ENCODE measurements at places on chromosomes 11 and 22.

DNA sequence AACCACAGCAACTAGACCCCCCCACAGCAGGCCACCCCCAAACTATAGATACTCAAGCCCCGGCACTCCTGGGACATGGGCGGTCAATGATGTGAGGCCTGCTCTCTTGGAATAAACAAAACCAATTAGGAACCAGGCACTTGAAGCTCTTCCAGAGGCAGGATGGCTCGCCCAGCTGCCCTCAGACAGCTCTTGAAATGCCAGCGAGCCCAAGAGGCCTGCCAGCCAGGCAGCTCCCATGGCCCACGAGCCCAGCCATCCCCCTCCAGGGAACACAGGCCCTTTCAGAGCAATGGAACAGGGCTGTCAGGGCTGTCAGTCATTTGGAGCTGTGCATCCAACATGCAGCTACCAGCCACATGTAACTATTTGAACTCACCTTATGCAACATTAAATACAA lies 34.0 kb upstream of the TFIP11 start:
- DNase-seq, result no peak

GRCh38 chr22:46783721-46784120 lies 21.3 kb downstream of the TBC1D22A start:
- no peak for DNase-seq

DNA sequence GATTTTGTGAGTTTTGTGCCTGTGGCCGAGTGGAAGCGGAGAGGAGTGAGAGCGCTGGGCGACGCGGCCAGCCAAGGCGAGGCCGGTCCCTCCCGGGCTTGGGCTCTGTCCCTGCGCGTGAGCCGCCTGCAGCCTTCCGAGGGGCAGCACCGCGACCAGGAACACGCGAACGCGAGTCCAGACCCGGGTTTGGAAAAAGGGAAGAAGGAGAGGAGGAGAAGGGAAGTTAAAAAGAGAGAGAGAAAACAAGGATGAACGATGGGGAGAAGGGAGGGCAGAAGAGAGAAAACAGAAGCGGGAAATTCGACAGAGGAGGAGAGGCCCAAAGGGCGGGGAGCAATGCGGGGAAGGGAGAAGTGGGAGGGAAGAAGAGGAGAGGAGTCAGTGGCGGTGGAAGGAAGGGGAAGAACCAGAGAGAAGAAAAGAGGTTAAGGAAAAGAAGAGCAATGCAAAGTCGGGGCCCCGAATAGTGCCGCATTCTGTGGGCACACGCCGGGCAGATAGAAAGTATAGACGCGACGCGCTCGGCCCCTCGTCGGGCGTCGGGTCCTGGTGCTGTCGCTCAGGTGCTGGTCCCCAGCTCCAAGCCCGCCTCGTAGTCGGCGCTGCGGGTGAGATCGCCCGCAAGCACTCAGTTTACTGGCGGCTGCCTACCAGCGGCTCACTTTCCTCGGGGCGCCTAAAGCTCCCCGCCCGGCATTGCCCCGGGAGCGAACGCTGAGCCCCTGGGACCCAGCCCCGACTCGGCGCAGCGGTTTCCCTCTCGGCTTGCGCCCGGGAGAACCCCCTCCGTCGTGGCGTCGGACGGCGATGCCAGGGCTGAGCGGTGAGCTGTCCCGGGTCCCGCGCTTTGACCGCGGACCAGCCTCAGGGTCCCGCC lies 2.8 kb upstream of the BARX2 start:
- peak; percentile 22 for DNase-seq

- DNase-seq, result no peak
Observed at GRCh38 chr11:125842321-125842948, 9.3 kb downstream of the PATE4 start.

- DNase-seq, result no peak
Observed at GRCh38 chr22:27982630-27983180, 63.6 kb upstream of the PITPNB start.

DNA sequence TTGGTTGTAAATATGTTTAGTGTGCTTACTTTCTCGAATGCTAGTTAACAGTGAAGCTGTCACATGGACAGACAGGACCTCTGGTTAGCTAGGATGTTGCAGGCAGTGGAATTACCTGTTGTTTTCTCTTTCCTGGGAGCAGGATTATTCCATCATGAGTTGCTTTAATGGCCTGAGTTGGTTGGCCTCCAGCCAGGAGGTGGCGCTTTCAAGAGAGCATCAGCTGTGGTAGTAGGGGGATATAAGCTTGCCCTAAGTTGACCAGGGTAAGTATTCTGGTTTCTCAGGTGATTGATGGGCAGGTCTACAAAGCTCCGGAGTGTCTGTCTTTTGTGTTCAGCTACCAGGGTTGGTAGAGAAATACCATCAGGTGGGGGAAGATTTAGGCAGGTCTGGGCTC lies 43.5 kb downstream of the NELL1 start:
- no peak for DNase-seq

DNA sequence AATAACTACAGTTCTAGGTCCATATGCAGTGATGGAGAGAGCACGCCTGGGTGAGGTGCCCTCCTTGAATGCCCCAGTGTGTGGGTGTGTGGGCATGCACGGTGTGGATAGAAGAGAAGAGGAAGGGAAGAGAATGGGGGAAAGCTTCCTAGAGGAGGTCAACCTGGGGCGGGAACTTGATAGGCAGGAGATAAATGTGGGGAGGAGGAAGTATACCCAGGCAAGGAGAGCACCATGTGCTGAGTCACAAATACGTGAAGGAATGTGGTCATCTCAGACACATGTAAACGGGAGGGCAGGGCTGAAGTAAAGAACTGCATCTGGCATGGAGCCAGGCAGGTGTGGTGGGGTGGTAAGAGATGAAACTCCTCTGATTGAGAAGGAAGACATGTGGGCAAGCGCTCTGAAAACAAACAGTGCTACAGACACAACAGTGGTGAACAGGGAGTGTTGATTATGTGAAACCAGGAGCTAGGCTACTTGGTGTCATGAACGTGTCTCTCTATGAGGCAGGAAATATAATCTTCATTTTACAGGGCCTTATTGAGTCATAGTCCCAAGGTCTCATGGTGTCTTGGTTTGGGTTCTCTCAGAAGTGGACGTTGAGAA lies 61.5 kb upstream of the EED start:
- no peak for DNase-seq

GRCh38 chr11:3109921-3110706 lies 52.9 kb upstream of the CARS1 start:
- DNase-seq, result peak; percentile 87

- no peak for DNase-seq
Observed at GRCh38 chr22:21032037-21032867, at the start of gene SLC7A4. Gene SLC7A4 (minus strand): TSS chr22:21032561. CDS start chr22:21031812, 749 bp downstream.

- DNase-seq, result no peak
Observed at GRCh38 chr11:106152824-106153223, 75.4 kb downstream of the AASDHPPT start.

DNA sequence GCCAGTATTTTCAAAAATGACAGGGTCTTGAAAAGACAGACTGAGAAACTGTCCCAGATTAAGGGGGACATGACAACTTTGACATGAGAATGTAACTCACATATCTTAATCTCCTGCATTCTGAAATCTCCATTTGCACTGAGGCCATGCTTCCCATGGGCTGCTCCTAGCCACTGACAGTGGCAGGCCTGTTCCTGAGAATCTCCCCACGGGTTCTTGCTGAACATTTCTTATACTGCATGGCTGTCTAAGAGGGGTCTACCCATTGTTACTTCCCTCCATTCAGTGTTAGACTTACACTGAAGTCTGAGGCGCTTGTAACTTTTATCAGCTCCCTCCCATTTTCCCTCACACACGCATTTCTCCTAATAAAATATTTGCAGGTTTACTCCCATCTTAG lies 1.5 kb downstream of the CEP295 start:
- no peak for DNase-seq

DNA sequence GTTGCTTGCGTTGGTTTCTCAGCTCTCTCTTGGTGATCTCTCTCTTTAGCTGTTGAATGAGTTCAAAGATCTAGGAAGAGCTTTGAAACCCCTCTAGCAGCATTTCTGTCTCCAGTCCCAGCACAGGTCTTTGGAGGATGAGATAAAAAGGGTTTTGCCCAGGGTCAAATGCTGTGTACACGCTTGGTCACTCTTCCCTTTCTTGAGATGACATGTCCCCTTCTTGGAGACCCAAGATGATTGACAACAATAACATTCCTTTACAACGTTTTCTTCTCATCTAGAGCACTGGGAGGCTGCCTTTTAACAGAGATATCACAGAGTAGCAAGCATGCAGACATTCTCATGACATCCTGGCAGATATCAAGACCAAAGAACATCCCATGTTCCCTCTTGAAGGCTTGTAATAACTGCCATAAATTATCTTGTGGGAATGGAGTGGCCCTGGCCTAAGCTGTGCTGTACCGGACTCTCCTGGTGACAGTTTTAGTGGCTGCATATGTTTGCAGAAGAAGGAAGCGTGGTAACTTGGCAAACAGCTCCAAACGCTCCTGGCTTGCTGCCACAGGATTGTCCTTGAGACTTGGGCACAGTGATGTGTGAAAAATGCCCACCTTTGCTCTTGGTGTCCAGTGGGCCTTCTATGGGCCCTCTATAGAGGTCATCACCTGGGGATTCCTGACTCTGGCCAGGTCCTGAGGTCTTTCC lies 107.8 kb downstream of the PTPRJ start:
- no peak for DNase-seq

DNA sequence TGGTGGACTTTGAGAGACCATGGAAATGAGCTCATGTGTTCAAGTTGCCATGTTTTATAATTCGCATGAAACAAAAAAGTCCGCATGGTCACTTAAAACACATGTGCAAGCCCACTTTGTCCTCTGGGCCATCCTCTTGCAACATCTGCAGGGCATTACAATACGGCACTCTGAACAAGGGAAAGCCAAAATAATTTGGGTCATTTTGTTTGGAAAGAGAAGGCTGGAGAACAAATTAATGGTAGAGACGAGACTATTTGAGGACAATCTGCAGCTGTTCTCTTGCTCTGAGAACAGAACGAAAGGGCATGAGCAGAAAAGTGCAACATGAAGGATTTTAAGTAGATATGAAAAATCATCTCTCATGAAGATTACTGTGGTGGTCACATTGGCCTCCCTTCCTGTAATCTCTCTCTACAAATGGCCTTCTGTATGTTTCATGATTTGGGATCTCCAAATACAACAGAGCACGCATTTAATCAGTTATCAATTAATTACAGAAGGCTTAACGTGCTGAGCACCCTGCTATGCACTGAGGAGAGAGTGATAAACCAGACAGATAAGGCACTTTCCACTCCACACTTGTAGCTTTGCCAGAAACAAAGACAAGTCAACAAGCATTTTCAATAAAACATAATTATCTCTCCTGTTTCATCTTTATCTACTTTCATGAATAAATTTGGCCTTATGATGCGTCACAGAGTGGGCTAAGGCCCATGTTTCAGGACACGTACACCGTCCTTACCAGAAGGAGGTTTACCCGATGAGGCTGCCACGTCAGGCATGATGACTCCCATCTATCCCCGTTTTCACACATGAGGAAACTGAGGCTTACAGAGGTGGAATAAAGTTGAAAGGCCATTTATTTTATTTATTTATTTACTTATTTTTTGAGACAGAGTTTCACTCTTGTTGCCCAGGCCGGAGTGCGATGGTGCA lies 384.1 kb downstream of the LARGE1 start:
- no peak for DNase-seq

DNA sequence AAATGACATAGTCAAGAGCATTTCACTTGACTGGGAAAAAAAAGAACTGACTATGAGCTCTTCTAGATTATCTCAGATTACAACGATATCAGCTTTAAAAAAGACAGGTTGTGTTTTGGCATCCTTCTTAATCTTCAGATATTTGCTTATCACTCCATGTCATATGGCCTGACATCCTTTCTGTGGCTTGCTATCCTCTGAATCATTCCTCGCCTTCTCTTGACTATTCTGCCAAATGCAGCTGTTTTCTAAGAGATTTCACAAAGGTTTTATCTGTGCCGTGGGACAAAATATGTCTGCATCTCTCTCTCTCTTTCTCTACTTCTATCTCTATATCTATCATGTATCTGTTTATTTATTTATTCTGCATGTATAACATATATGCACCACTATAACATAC lies 746.1 kb downstream of the CNTN5 start:
- DNase-seq, result no peak

DNA sequence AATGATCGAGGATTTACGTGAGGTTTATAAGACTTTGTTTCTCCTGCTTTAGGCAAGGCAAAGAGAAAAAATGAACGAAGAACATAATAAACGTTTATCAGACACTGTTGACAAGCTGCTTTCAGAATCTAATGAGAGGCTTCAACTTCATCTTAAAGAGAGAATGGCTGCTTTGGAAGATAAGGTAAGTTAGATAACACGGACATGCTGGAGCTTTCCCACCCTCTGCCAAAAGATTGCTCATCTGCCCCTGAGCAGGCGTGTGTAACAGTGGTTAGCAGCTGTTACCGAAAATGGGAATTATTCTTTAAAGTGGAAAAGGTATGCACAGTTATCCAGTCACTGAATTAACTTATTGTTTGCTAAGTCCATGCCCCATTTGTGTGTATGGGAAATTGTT lies 62.8 kb upstream of the CTTN start:
- no peak for DNase-seq

DNA sequence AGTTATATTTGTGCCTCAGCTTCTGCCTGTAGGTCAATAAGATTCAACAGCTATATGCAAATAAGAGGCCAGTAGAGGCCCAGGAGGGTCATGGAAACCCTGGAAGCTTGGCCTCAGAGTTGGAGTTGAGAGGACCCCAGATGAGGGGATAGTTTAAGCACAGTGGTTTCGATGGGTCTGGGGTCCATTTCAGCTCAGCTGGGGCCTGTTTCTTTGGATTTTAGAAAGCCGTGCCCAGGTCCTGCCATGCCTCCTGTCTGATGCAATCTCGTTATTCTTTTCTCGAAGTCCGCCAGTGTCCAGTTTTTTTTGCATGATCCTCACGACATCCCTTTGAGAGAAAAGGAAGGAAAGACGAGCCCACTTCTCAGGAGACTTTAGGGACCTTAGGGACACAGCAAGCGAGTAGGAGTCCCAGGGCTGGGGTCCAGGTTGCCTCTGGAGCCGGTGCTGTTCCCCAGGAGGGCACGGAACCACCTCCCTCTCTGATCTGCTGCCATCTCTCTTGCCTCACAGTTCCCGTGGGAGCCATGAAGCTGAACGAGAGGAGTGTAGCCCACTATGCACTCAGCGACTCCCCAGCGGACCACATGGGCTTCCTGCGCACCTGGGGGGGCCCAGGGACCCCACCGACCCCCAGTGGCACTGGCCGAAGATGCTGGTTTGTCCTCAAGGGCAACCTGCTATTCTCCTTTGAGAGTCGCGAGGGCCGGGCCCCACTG lies 2.6 kb upstream of the SMDT1 start:
- no peak for DNase-seq

GRCh38 chr22:38135133-38135706 lies 24.7 kb upstream of the BAIAP2L2 start:
- DNase-seq, result peak; percentile 84

- DNase-seq, result no peak
Observed at GRCh38 chr11:1650034-1650917, 20.7 kb downstream of the KRTAP5-5 start.
